ENCODE measurements at places on chromosomes 7 and 10.

DNA sequence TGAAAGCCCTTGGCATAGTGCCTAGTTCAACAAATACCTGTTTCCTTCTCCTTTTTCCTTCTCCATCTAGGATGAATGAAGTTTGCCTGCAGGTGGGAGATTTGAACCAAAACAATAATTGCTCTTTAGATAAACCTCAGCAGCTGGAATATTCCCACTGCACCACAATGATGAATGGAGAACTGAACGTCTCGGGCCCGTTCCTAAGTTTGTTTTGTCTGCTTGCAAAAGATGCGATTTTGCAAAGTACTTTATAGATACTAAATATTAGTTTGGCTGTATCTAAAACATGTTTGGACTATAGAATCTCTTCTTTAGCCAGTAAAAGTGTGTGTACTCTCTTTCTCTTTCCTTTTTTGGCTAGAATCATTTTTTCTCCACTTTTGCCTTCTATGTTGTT lies 75.8 kb upstream of the BMPER start:
- no peak for DNase-seq

- DNase-seq: no peak
Measured at GRCh38 chr10:91575044-91575610, 57.7 kb downstream of the PPP1R3C start.

GRCh38 chr7:28348636-28349035 lies 63.7 kb upstream of the CREB5 start:
- DNase-seq: no peak

DNA sequence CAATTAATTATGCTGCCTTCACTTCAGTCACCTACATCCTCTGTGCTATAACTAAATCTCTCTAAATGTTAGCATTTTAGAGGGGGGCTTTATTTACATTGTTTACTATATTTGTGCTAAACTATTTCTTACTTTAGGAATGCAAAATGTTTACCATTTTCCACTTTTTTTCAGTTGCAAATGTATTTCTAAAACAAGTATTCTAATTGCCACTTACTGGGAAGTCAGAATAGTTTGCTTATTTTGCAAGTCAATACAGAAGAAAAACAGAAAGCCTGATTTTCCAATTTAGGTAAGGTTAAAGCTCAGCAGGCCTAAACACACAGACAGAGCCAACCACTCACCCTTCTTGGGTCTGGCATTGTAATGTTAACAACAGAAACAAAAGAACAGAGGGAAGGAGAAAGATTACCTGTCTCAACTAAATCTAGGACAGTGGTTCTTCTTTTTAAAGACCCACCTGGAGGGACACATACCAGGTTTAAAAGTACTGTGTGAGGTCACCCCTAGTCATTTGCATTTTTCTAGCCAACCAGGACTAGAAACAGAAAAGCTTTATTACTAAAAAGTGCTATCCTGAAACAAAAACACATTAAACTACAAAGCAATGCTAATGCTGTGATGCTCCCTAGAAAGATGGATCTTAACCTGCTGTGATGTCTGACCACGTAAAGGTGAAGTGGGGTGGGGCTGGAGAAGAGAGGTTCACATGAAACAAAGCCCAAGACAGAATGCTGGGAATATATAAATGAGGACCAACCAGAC lies 178.2 kb downstream of the SLC25A13 start:
- no peak for DNase-seq

DNA sequence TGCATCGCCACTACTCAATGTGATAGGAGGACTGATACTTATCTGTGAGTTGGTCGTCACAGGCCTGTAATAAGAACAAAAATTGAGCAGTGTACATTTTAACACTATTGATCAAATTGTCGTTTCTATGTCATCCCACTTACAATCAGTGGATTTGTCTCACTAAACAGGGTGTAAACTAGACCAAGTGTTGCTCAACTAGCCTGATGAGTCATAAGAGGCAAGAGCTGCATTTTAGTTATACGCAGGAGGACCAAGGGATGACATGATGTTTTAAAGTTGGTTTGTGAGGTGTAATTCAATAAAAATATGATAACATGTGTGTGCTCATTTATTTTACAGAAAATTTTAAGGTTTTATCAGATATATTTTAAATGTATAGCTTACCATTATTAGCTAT lies 1239.2 kb downstream of the REEP3 start:
- DNase-seq: no peak

DNA sequence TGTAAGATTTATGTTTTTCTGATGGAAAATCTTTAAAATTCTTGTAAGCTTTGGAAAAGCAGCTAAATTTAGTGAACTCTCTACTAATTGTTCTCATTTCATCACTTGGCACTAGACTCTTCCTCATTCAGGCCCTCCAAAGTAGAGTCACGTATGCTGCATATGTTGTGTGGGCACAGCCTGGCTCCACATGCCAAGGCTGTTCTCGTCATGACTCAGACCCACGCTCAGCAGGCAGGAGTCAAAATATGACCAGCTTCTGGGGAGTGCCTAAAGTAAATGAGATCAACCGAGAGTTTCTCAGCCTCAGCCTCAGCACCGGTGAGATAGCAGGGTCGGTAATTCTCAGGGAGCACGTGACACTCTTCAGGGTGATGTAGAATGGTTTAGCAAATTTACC lies 1672.9 kb downstream of the REEP3 start:
- DNase-seq: no peak

GRCh38 chr7:127710635-127711034 lies 58.6 kb downstream of the SND1 start:
- DNase-seq: no peak

GRCh38 chr7:131235489-131236317 lies 92.0 kb upstream of the MKLN1 start:
- DNase-seq: no peak

DNA sequence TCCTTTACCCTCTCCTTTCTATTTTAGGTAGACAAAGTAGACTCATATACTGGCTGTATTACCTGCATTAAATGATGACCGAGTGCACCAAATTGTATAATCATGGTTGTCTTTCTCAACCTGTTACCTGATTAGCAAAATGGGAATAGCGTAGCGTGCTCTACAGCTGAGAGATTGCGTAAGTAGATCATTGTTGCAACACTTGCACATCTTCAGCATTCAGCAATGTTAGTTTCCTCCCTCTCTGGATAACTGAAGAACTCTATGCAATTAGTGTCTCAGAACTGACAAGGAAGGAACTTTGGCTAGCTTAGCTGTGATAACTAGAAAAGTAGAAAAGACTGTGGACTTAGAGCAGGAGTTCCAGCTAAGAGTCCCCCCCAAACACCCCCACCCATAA lies 787.4 kb downstream of the PHTF2 start:
- no peak for DNase-seq

- no peak for DNase-seq
Measured at GRCh38 chr10:114537736-114538135, 120.3 kb downstream of the ABLIM1 start.

DNA sequence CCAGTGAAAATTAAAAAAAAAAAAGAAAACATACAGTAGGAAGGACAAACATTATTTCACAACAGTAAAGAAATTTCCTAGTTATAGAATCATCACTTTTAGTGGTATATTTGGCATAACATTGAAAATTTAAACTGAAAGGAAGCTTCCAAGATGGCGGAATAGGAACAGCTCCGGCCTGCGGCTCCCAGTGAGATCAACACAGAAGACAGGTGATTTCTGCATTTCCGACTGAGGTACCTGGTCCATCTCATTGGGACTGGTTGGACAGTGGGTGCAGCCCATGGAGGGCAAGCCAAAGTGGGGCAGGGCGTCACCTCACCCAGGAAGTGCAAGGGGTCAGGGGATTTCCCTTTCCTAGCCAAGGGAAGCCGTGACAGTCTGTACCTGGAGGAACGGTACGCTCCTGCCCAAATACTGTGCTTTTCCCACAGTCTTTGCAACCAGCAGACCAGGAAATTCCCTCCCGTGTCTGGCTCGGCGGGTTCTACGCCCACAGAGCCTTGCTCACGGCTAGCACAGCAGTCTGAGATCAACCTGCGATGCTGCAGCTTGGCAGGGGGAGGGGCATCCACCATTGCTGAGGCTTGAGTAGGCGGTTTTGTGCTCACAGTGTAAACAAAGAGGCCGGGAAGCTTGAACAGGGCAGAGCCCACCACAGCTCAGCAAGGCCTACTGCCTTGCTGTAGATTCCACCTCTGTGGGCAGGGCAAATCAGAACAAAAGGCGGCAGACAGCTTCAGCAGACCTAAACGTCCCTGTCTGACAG lies 19.4 kb downstream of the PON3 start:
- no peak for DNase-seq

DNA sequence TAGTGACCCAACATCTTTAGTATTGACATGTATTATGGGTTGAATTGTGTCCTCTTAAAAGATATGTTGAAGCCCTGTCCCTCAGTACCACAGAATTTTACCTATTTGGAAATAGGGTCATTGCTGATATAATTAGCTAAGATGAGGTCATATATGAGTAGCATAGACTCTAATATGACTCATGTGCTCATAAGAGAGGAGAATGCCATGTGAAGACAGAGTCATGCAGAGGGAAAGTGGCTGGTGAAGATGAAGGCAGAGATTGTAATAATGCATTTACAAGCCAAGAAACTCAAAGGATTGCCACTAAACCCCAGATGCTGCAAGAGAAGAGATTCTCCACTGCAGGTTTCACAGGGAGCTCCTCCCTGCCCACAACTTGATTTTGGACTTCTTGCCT lies 496.4 kb downstream of the KIF20B start:
- no peak for DNase-seq

GRCh38 chr7:20561908-20562307 lies 53.6 kb upstream of the ABCB5 start:
- DNase-seq: no peak
